ENCODE measurements at places on chromosomes 3 and 15.

GRCh38 chr3:119221779-119222320 lies 18.8 kb downstream of the B4GALT4 start:
- DNase-seq = no peak

- no peak for DNase-seq
These were observed 265.4 kb upstream of the LYSMD4 start for GRCh38 chr15:99998661-99999101.

DNA sequence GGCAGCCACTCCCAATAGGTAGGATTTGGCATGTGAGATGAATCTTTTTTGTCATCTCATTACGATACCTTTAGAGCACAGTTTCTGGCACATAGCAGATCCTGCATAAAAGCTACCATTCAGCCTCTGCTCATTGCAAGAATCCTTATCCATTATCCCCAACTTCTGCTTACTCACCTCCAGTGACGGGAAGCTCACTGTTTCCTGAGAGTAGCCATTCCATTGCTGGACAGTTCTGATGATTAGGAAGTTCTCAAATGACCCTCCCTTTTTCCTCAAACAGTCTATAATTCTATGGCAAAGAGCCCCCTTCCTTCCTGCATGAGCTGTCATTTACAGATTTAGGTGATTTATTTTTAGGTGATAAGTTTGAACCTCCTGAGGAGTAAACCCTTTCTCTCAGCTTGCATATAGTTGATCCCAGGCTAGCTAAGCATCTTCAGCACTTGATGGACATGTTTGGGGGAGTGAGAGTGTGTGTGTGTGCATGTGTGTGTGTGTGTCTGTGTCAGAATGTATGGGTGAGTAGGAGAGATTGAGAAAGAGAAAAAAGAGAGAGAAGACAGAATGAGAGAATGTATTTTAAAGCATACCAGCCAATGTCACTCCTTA lies 109.7 kb downstream of the LSM3 start:
- no peak for DNase-seq

- DNase-seq = no peak
These were observed 754.4 kb upstream of the GOLIM4 start for GRCh38 chr3:168850109-168850508.

GRCh38 chr15:45637141-45637540 lies 2.3 kb downstream of the SQOR start:
- DNase-seq = no peak

GRCh38 chr3:146581080-146581601 lies 24.0 kb downstream of the PLSCR5 start:
- DNase-seq = no peak

GRCh38 chr3:37847689-37848088 lies 14.0 kb upstream of the CTDSPL start:
- DNase-seq = no peak

DNA sequence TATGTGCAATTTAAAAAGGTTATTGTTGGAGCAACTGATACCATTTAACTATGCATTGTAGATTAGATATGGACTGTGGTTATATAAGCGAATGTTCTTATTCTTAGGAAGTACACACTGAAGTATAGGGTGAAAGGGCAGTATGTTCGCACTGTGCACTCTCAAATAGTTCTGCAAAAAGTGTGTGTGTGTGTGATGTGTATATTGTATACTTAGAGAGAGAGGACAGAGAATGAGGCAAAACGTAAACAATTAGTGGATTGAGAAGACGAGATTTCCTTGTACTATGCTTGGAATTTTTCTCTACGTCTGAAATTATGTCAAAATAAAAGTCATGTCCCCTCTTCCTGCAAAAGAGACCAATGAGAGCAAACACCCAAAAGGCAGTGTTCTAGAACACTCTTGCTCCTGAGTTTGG lies 30.4 kb downstream of the LSM3 start:
- DNase-seq = no peak

DNA sequence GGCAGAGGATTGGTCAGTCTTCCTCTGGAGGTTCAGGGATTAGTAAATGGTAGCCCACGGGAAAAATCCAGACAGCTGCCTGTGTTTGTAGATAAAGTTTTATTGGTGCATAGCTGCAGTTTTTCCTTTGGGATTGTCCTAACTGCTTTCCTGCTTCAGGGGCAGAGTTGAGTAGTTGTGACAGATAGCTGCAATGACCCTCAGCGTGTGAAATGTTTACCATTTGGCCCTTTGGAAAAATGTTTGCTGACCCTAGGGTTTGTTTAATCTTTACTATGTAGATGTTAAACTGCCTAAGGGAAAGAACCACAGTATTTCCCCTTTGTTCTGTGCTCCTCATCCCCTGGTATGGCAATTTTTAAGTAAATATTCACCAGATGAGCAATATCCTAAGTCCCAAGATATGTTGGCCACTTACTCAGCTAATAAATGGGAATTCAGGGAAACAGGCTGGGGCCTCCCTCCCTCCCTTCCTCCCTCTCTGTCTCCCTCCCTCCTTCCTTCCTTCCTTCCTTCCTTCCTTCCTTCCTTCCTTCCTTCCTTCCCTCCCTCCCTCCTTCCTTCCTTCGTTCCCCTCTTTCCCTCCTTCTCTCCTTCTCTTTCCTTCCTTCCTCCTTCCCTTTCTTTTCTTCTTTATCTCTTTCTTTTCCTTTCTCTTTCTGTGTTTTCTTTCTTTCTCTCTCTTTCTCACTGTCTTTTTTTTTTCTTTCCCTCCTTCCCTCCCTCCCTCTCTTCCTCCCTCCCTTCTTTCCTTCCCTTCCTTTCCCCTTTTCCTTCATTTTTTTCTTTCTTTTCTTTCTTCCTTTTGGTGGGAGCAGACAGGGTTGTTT lies 234.6 kb upstream of the BHLHE40 start:
- DNase-seq = no peak

DNA sequence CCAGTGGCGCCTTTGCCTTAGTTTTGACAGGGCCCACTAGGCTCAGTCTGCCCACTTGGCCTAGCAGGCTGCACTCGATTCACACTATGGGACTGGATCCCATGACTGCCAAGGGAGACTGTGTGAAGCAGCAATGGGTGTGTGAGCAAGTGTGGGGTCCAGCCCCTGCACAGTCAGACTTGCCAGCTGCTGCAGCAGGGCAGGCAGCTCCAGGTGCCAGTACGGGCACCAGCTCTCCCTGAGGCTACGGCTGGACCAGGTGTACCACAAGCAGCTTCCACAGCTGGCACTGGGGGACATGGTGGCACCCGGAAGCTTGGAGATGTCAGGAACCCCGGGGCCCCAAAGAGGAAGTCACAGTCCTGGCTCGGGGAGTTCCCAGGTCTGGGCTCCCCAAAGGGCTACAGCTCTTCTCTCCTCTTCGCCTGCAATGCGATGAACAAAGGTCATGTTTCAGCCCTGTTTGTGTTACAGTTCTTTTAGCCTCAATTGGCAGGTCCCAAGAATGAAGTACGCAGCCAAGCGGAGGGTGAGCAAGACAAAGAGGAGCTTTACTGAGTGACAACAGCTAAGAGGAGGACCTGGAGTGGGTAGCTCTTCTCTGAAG lies 67.1 kb downstream of the PIK3CB start:
- no peak for DNase-seq

GRCh38 chr15:94535298-94536048 lies 304.1 kb downstream of the MCTP2 start:
- DNase-seq = no peak

DNA sequence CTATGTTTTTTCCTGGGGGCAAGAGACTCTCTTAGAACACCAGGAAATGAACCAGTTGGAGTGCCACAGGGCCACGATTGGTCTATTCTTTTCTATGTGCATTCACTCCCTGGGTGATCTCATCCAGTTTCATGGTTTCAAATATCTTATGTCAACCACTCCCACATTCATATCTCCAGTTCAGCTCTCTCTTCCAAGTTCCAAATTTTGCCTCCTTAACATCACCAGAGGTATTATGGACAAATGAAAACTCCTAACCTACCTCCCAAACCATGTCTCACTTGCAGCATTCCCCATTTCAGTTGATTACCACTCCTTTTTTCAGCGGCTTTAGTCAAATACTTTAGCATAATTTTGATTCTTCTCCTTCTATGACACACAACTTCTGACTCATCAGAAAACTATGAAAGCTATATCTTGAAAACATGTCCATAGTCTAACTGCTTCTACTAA lies 203.1 kb upstream of the SEMA6D start:
- no peak for DNase-seq

- DNase-seq = no peak
These were observed 40.0 kb downstream of the ATP13A3 start for GRCh38 chr3:194446754-194447153.

GRCh38 chr3:9727041-9727595 lies 4.4 kb upstream of the BRPF1 start:
- DNase-seq = peak; percentile 25

GRCh38 chr3:189236352-189236751 lies 64.6 kb downstream of the TPRG1 start:
- no peak for DNase-seq

DNA sequence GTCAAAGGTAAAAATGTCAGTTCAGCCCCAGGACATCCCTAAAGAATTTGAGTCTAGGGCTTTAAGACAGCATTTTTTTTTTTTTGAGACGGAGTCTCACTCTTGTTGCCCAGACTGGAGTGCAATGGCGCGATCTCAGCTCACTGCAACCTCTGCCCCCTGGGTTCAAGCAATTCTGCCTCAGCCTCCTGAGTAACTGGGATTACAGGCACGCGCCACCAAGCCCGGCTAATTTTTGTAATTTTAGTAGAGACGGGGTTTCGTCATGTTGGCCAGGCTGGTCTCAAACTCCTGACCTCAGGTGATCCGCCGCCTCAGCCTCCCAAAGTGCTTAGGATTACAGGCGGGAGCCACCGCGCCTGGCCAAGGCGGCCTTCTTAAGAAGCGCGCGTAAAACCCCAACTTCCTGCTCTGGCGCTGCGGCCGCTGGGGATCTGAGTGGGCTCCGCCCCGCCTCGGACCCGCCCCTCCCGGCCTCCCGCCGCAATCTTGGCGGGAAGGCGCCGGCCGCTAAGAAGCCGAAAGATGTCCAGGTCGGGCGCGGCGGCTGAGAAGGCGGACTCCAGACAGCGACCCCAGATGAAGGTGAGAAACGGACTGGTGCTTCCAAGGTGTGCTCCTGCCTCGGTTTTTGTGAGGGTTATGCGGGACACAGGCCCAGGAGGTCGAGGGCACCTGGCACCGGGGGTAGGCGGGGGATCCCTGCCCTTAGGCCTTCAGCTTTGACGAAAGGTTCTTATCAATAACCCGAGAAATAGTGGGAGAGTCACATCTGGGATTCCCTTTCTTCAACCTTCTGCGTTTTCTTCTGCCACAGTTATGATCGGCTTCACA lies at the start of gene WDR76:
Gene WDR76, plus strand, starts transcription at position 495 of the 834 bp plus-strand sequence. Its CDS starts 31 bp downstream, at position 526.
- DNase-seq = peak; percentile 38

DNA sequence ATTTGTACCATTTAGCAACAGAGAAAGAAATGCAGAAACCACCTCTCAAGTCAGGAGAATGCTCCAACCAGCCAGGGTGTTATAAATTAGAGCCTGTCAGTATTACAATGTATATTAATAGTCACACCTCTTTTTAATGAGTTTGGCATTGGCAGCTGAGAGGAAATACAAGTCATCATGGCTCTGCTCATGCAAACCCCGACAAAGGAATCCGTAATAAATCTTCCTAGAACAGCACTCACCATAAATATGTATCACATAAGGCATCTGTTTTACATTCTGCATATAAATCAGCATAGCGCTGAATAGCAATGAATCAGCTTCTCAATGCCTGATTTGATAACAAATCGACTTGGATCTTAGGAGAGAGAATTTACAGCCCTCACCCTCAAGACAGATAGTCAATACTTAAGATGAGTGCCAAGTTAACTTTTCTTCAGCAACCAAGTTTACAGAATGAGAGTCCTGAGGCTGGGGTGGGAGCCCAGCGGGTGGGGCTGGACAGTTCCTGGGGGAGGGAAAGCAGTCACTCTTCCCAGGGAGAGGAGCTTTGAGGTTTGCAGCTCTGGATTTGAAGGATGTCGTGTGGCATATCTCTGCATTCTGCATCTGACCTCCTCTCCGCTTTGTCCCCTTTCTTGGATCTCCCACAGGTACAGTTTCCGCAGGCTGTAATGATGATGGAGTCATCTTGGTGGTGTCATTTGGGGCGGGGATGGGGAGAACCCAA lies 1034.4 kb upstream of the NR2F2 start:
- no peak for DNase-seq

- no peak for DNase-seq
These were observed 137.6 kb upstream of the TOPAZ1 start for GRCh38 chr3:44104043-44104442.

DNA sequence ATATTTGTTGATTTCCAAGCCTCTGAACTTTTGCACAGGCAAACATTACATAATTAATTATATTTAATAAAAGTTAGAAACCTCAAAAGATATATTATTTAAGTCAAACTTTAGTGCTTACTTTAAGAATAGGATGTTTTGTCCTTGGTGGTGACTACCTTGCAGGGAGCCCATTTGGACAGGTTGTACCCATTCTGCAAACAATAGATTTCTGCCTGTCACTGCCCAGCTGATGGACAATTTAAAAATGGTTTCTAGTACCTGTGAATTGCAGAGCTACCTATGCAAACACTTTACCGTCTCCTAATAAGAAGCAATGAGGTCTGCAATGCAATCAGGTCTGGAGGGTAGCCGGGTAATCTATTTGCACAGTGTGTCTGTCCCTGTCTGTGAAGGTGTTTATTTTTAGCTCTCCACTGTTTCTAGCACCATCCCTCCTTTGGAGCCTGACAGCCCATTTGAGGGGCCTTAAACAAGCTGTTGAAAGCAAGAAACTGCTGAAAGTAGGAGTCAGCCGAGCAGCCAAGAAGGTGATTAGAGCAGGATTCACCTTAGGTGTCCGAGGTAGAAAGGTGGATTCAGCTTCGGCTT lies 556.2 kb upstream of the CFAP20DC start:
- no peak for DNase-seq

DNA sequence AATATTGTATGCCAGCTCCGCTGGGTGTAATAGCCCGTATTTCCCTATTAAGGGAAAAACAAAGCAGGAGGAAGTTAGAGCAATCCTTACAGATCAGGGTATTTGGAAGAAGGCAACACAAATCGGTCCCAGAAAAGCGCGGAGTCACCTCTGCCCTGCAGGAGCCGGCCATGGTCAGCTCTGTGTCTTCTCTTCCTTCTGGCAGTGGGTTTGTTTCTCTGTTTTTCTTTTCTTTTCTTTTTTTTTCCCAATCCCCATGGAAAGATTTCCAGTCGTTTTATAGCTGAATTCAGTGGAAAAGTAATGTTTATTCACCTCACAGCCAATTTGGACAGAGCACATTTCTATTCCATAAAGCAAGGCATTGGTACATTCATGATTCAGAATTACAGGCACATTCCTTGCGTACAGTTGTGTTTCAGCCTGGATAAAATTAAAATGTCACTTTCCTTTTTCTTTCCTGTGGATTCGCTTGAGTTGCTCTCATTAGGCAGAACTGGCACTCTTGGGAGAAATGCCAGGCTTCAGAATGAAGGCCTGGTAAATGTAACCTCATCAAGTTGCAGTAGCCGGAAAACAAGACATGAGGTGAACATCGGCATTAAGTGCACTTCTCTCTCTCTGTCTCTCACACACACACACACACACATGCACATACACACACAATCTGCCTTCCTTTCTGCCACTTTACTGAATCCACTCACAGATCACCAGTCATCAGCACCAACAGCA lies 204.5 kb upstream of the UBE2E1 start:
- DNase-seq = no peak

DNA sequence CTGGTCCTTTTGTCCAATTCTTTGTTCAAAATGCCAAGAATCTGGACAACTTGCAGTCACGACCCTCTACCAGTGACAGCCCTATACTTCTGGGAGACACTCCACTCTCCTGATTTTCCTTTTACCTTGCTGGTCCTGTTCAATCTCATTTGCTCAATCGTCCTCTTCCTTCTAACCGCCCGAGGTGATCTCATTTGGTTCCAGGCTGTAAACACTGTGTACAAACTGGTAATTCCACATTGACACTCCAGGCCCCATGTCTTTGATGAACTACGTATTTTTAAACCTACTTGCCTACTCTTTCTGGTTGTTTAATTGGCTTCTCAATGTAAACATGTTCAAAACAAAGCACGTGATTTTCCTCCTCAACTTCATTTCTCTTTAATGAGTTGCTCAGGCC lies 23.7 kb upstream of the C3orf49 start:
- no peak for DNase-seq

Measured in activated T-helper 1 cell treated with anti-CD3 and anti-CD28 coated beads, Interleukin-2, amount 50 U/mL, for 16 hours (primary cell).